ENCODE measurements at places on chromosomes 4 and X. TPM values are rescaled to one million over a fixed set of nuclear protein-coding genes. Genes with fewer than 3 reads are reported as not detected.

DNA sequence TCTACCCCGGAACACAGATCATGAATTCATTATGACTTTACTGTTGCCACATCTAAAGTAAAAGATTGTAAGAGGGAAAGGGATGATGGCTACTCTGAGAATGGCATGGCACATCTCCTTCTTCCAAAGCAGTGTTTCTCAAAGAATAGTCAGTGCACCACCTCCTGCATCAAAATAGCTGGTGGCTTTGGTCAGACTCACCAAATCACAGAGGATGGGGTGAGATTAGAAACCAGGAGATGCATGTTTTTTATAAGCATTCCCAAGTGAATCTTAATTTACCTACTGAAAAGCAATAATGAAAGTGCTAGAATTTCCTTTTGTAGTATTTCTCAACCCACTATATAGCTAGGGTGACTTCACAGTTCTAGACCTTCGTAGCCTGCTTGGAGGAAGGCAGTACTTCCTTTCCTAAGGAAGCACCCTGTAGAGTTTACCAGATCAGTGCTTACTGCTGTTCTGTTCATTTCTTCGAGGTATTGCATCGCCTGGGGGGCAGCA, 340.8 kb upstream of the KLF3 start:
- H3K27ac ChIP-seq = no peak overlapping the region
- H3K4me3 ChIP-seq = no peak overlapping the region
- no peaks in the 10 kb centered on the region for H3K27me3 ChIP-seq

The CPLX1 gene
- total RNA-seq = 3.5 TPM

The CTAG1B gene
- not detected for total RNA-seq

The VCX3B gene
- total RNA-seq = not detected

DNA sequence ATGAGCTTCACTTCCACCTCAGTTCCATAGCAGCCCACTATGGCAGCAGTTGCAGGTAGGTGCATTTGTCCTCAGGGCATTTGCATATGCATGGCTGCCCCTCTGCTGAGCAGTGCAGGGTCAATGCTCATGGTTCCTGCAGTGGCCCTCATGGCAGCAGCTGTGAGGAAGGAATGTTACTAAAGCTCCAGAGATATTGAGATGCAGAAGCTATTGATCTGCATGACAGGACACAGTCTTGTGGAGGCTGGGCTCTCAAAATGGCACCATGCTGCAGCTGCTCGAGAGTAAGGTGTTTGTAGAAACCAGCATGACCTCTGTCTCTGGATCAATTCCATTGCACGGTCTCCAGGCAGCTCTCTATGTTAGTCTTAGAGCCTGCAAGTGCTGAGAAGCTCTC, 179.2 kb upstream of the PCDH18 start:
- no peak overlapping the region for H3K4me3 ChIP-seq
- peaks cover 12% of the 10 kb centered on the region for H3K4me1 ChIP-seq
- no peaks in the 10 kb centered on the region for H3K27me3 ChIP-seq

DNA sequence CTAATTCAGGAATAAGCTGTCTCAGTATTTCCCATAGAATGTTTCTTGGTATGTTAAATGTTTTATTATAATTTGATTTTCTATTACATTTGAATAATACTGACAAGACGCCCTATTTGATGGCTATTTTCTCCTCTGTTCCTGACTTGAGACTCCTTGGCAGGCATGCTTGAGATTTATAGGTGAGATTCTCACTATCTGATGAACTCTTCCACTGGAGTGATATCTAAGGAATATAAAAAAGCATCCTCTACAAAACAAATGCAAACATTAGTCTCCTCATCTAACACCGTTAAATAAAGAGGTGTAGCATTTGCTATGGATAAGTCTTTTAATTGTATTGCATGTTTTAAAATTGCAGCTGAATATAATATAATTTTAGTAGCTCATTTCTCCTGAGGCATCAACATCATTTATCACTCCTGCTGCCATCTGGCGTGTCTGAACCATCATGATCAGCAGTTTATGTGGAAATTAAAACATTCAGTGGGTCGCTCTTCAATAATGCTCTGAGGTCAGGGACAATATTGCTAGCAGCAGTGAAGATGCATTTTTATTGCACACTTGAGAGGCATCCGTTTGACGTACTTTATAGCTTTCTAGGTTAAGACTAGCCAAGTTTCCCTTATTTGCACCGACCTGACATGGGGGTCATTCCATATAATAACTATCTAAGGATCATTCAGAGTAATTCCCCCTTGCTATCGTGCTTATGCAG, 210.4 kb upstream of the GALNTL6 start:
- H3K27ac ChIP-seq = no peak overlapping the region
- H3K36me3 ChIP-seq = no peaks in the 10 kb centered on the region

DNA sequence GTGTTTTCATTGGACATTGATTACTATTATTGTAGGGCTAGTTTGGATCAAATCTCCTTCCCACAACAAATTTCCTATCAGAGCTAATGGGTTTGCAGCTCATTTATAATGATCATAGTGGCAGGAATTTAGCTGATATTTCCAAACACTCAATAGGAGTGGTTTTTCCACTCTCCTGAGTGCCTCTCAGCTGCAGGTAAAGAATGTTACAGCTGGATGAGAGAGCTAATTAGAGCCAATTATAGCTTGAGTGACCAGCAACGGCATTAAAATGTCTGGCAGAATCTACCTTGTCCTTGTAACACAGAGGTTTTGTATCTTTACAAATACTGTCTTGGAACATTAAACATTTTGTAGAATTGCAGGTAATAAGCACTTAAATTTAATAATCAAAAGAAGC, 602.8 kb upstream of the EPHA5 start:
- H3K4me1 ChIP-seq = no peaks in the 10 kb centered on the region
- H3K36me3 ChIP-seq = no peaks in the 10 kb centered on the region
- H3K27ac ChIP-seq = no peak overlapping the region
- DNase-seq = no peak
- no peak overlapping the region for H3K4me3 ChIP-seq
- no peaks in the 10 kb centered on the region for H3K27me3 ChIP-seq

GRCh38 chrX:15418707-15419181, 34.5 kb upstream of the VEGFD start:
- H3K27ac ChIP-seq = no peak overlapping the region
- no peak overlapping the region for H3K4me3 ChIP-seq
- no peaks in the 10 kb centered on the region for H3K4me1 ChIP-seq
- H3K27me3 ChIP-seq = peaks cover 21% of the 10 kb centered on the region
- no peak for DNase-seq

DNA sequence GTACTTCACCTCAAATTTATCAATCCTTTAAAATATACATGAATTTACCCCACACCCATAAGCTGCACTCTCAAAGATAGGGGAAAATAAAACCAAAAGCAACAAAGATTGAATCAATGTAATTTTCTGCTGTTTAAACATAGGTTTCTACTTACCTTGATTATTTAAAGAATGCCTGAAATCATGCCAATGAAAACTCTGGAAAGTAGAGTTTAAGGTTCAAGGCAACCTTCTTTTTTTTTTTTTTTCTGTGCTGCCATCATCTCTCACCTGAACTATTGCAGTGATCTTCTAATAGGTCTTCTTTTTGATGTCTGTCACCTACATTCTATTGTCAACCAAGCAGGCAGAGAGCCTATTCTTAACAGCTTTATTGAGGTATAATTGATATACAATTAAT, 682.1 kb downstream of the IL1RAPL1 start:
- no peak for DNase-seq
- no peaks in the 10 kb centered on the region for H3K4me1 ChIP-seq
- H3K27ac ChIP-seq = no peak overlapping the region
- H3K4me3 ChIP-seq = no peak overlapping the region
- peaks cover 14% of the 10 kb centered on the region for H3K27me3 ChIP-seq

GRCh38 chr4:151882072-151882803, 121.4 kb upstream of the GATB start:
- no peak overlapping the region for H3K27ac ChIP-seq
- H3K4me3 ChIP-seq = no peak overlapping the region
- H3K36me3 ChIP-seq = no peaks in the 10 kb centered on the region
- no peak for DNase-seq

DNA sequence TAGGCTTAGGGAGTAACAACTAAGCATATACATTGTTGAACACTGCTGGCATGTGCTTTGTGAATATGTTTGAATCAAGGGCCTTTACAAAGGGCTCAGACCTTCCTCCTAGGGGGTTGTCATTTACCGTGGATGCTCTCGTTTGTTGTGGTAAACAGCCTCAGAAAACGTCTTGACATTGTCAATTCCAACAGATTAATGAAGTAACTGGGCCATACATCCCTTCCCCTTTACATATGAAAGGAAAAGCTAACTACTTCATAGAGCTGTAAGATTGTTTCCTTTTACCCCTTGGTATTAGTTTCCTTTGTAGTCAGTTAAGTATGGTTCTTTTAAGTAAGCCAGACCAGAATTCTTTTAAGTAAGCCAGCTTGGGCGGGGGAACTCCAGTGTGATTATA, 42.9 kb downstream of the FAT4 start:
- H3K36me3 ChIP-seq = no peaks in the 10 kb centered on the region
- no peaks in the 10 kb centered on the region for H3K27me3 ChIP-seq
- no peak overlapping the region for H3K4me3 ChIP-seq

DNA sequence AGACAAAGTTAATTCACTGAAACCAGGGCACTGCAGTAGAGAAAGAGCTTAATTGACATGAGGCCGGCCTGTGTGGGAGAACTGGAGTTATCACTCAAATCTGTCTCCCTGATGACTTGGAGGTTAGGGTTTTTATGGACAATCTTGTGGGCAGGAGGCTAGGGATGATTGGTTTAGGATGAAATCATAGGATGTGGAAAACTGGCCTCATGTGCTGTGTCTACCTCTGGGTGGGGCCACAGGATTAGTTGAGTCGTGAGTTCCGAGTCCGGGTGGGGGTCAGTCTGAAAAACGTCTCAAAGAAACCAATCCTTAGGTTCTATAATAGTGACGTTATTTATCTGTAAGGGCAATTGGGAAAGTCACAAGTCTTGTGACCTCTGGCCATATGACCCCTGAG, 68.1 kb downstream of the UCHL1 start:
- H3K27me3 ChIP-seq = no peaks in the 10 kb centered on the region
- no peak for DNase-seq
- H3K4me3 ChIP-seq = no peak overlapping the region
- H3K27ac ChIP-seq = no peak overlapping the region
- H3K4me1 ChIP-seq = peaks cover 4% of the 10 kb centered on the region
- no peaks in the 10 kb centered on the region for H3K36me3 ChIP-seq

- DNase-seq = peak; percentile 73
- H3K27me3 ChIP-seq = peaks cover 15% of the 10 kb centered on the region
- H3K4me3 ChIP-seq = peak within 1 kb of the TSS; percentile 74
- H3K27ac ChIP-seq = peak within 1 kb of the TSS; percentile 65
Measured at GRCh38 chrX:10156199-10157031, at the start of gene CLCN4. CLCN4 (plus strand) TSS chrX:10156975; CDS start chrX:10185033, 28,058 bp downstream.

- no peaks in the 10 kb centered on the region for H3K27me3 ChIP-seq
- no peaks in the 10 kb centered on the region for H3K36me3 ChIP-seq
- peak; percentile 37 for DNase-seq
- H3K4me1 ChIP-seq = peaks cover 39% of the 10 kb centered on the region
- H3K4me3 ChIP-seq = no peak overlapping the region
- H3K27ac ChIP-seq = peak overlapping the region; percentile 62
Measured at GRCh38 chr4:7909463-7910262, 30.0 kb downstream of the AFAP1 start.

- no peak overlapping the region for H3K4me3 ChIP-seq
- no peak overlapping the region for H3K27ac ChIP-seq
- no peaks in the 10 kb centered on the region for H3K27me3 ChIP-seq
Measured at GRCh38 chr4:102037566-102037965, 247.0 kb downstream of the BANK1 start.

The GPRASP1 gene
- 2.0 TPM for total RNA-seq

DNA sequence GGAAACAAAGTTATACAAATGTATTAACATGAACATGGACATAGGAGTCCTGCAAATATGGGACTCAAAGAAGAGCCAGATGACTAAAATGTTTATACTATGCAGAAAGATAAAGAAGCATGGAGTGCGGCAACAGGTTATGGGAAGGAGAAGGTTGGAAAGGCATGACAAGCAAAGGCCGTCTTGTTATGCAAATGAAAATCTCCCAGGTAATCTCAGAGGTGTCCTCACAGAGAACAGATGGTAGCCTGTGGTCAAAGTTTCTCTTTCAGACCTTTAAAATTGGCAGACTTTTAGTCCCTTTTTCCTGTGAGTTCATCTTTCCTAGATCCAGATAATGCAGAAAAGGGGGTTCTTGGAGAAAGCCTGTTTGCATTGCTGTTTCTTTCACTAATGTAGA, 116.4 kb upstream of the BEND4 start:
- H3K36me3 ChIP-seq = no peaks in the 10 kb centered on the region
- no peak for DNase-seq
- H3K27me3 ChIP-seq = no peaks in the 10 kb centered on the region
- H3K4me3 ChIP-seq = no peak overlapping the region
- no peaks in the 10 kb centered on the region for H3K4me1 ChIP-seq

GRCh38 chr4:16043642-16044498, 40.0 kb downstream of the PROM1 start:
- H3K4me3 ChIP-seq = no peak overlapping the region
- no peaks in the 10 kb centered on the region for H3K36me3 ChIP-seq
- H3K27ac ChIP-seq = no peak overlapping the region
- no peaks in the 10 kb centered on the region for H3K4me1 ChIP-seq
- no peaks in the 10 kb centered on the region for H3K27me3 ChIP-seq

The MAGEB1 gene
- total RNA-seq = not detected

- H3K4me3 ChIP-seq = no peak overlapping the region
- H3K27ac ChIP-seq = no peak overlapping the region
- H3K4me1 ChIP-seq = peaks cover 5% of the 10 kb centered on the region
- H3K36me3 ChIP-seq = no peaks in the 10 kb centered on the region
- no peaks in the 10 kb centered on the region for H3K27me3 ChIP-seq
Measured at GRCh38 chr4:148216866-148217814, 225.1 kb downstream of the NR3C2 start.

The TMEM175 gene
- total RNA-seq = 28.9 TPM

- H3K36me3 ChIP-seq = peaks cover 6% of the 10 kb centered on the region
- no peak for DNase-seq
- no peaks in the 10 kb centered on the region for H3K27me3 ChIP-seq
- H3K4me1 ChIP-seq = peaks cover 5% of the 10 kb centered on the region
Measured at GRCh38 chr4:57370691-57371090, 260.5 kb upstream of the IGFBP7 start.

The SLC2A9 gene
- 22.5 TPM for total RNA-seq

DNA sequence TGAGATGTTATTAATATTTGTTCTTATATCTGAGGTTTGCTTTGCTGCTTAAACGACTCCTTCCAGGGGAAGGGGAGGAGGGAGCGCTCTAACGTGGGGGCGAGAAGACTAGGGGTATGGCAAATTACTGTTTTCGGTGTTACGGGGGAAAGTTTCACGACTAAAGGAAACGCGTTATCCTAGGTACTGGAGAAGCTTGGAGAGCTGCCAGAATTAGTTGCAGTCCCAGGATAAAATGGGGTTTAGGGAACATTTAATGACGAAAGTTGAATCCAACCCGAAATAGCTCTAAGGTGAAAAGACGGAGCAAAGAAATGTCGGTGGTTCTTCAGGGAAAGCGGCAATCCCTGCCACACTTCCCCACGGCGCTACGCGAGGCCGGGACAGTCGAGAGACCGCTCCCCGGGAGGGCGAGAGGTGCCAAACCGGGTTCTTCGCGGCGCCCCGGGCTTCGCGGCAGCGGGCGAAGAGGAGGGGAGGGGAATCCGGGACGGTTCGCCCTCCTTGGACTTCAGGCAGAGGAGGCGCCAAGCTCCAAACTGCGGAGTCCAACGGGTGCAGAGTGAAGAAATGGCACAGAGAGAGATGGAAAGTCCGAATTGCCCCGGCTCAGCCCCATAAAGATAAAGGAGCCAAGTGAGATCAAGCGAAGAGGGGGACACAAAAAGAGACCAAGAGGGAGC, 724 bp downstream of the THOC2 start:
- DNase-seq = peak; percentile 15
- peaks cover 11% of the 10 kb centered on the region for H3K36me3 ChIP-seq
- H3K27me3 ChIP-seq = no peaks in the 10 kb centered on the region
- H3K27ac ChIP-seq = peak overlapping the region; percentile 98
- no peaks in the 10 kb centered on the region for H3K4me1 ChIP-seq

GRCh38 chrX:106783716-106784115, 18.8 kb upstream of the TBC1D8B start:
- H3K27ac ChIP-seq = no peak overlapping the region
- H3K4me3 ChIP-seq = no peak overlapping the region
- no peaks in the 10 kb centered on the region for H3K4me1 ChIP-seq
- no peak for DNase-seq
- peaks cover 58% of the 10 kb centered on the region for H3K27me3 ChIP-seq
- no peaks in the 10 kb centered on the region for H3K36me3 ChIP-seq
